GM19239 (cell line): ENCODE measurements at places on chromosomes 11 and 22.

DNA sequence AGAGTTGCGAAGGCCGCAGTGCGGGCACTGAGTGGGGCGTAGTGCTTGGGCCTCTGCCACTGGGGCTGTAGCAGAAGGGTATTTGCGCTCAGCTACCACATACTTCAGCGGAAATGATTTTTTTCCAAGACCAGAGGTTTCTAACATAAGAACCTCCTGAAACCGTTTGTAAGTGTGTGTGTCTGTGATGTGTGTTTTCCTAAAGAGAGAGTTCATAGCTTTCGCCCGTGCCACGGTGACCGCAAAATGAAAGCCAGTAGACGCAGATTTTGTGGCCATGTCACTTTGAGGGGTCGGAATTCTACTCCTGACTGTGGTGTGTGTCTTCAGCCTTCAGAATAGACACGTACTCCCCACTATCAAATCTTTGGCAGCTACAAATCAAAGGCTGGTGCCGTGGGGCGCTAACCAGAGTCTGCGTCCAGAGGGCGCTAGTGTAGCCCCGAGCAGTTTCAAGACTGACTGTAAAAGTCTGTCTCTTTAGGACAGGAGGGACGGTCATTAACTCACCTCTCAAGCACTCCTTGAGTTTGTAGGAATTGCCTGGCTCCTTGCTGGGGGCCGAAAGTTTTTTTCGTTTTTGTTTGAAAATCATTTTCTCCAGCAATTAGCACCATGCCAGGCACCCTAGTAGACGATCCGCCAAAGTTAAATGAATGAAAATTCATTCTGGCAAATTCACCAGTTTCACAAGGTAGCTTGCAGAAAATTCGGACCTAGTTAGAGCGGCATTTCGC, 2.5 kb upstream of the CALCA start:
- DNase-seq = no peak

DNA sequence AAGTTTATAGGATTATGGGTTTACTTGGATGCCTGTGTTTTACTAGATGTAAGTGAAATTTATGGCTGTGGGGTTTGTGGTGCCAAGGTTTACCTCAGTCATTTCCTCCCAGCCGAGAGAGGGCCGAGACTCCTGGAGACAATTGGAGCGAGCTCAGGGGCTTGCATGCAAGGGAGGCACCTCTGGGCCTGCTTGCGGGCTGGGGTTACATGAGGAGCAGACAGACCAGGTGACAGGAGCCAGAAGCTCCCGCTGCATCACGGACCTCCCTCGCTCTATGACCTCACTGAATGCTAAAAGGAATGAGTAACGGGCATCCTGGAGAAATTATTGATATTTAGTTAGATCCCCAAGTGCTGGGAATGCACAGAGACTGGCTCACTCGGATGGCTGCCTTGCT, 275.2 kb upstream of the KIRREL3 start:
- no peak for DNase-seq

GRCh38 chr11:99069856-99070444, 49.2 kb downstream of the CNTN5 start:
- DNase-seq = no peak

- DNase-seq = no peak
These were observed 3.6 kb downstream of the IGLL5 start for GRCh38 chr22:22891139-22891621.

DNA sequence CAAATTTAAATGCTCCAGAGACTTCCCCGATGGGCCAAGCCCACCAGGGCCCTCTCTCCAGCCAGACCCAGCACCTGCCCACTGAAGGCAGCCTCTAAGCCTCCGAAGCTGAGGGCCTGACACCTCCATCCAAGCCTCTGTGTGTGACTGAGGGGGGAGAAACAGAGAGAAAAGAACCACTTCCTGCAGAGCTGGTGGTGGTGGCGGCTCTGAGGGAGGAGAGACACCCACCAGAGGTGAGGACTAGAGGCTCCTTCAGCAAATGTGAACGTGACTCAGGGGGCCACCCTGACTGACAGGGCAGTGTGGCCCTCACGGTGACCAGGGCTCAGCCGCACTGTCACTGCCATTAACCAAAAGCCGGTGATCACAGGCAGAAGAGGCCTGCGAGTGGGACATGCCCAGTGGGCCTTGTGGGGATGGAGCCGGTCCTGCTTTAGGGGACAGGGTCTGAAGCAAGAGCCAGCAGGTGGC, 31.0 kb upstream of the CD5 start:
- peak; percentile 40 for DNase-seq

DNA sequence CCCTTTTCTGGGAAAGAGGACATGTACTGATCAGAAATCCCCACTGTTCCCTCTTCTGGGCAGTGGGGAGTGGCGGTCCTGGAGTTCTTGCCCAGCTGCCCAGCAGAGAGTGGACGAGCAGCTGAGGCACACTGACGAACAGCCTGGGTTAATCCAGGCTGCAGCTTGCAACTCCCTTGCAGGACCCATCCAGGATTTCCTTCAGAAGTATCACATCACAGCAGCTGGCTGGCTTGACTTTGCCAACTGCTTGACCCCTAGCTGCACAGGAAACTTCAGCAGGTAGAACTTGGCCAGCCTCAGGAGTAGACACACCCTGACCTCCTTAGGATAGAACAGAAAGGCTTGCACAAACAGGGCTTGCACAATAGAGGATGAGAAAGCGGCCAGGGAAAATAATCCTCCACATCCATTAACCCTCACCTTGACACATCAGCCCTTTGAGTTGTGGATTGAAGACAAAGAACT, 27.9 kb upstream of the FZD4 start:
- DNase-seq = no peak

DNA sequence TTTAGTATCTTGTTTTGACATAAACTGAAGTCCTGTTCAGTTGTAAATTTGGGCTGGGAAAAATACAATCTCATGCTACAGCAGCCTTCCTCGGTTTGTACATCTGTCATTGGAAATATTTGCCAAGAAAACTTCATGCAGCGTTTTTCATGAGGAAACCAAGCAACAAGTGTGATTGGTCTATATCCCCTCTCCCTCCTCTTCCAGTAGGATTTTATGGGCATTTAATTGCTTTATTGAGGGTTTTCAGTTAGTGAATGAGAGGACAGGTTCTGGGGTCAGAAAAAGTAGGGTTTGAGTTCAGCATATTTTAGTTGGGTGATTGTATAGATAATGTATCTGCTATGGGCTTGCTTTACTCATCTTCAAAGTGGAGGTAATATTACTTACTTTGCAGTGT, 90.1 kb upstream of the RAG2 start:
- no peak for DNase-seq

DNA sequence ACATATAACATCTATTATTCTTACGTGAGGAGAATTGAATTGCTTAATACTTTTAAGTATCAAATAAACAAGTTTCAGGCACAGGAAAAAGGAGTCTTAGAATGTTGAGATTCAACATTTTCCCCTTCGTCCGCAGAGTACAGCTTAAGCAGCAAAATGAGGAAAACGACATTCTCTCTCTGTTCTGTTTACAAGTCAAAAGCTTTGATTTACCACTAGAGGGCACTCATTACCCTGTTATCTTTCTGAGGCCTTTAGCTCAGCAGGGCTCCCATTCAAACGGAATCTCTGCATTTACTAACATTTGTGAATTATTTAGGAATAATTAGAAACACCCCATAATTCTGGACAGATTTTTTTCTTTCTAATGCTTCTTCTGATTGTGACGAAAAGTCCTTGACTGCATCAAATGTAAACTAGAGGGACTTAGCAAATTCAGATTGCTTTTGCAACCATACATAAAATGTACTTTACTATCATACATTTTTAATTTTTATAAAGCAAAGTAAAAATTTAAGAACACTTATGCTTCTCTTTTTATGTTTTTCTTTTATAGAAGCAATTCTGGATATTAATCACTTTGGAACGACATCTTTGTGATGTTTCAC, 75.0 kb downstream of the JRKL start:
- peak; percentile 36 for DNase-seq

DNA sequence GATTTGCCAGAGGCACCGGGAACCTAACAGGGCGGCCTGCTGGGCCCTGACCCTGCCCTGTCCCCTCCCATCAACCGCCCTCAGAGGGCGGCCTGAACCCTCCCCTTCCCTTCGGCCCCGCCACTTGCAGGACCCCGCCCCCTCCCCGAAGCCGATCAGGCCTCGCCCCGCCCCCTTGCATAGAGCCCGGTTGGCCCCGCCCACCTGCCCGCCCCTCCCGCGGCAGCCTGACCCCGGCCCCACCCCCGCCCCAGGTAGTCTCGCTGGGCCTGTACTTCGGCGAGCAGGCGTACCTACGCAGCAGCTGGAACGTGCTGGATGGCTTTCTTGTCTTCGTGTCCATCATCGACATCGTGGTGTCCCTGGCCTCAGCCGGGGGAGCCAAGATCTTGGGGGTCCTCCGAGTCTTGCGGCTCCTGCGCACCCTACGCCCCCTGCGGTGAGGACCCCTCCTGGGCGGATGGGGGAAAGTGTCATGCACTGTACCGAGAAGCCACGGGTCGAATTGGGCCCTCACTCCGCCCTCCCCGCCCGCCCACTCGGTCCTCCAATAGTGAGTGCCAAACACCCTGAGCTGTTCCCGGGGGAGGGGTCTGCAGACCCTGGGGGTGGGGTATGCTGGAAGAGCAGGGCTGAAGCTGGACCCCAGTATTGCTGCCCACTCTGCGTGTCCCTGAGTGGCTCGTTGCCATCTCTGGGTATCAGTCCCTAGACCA, 94.1 kb downstream of the CACNA1I start:
- no peak for DNase-seq

- DNase-seq = no peak
These were observed 24.7 kb downstream of the KCNE3 start for GRCh38 chr11:74442636-74443035.

- DNase-seq = no peak
These were observed 10.4 kb downstream of the AP1B1 start for GRCh38 chr22:29377979-29378378.

- DNase-seq = no peak
These were observed 8.8 kb downstream of the OSBPL5 start for GRCh38 chr11:3156282-3156660.

GRCh38 chr22:20203552-20204201, 52.8 kb upstream of the CCDC188 start:
- DNase-seq = no peak

- DNase-seq = no peak
These were observed 379 bp upstream of the SLC3A2 start for GRCh38 chr11:62880231-62880802.

GRCh38 chr22:42990131-42990838, 24.7 kb downstream of the PACSIN2 start:
- no peak for DNase-seq

- no peak for DNase-seq
These were observed 354.9 kb upstream of the FAT3 start for GRCh38 chr11:91869686-91870085.

DNA sequence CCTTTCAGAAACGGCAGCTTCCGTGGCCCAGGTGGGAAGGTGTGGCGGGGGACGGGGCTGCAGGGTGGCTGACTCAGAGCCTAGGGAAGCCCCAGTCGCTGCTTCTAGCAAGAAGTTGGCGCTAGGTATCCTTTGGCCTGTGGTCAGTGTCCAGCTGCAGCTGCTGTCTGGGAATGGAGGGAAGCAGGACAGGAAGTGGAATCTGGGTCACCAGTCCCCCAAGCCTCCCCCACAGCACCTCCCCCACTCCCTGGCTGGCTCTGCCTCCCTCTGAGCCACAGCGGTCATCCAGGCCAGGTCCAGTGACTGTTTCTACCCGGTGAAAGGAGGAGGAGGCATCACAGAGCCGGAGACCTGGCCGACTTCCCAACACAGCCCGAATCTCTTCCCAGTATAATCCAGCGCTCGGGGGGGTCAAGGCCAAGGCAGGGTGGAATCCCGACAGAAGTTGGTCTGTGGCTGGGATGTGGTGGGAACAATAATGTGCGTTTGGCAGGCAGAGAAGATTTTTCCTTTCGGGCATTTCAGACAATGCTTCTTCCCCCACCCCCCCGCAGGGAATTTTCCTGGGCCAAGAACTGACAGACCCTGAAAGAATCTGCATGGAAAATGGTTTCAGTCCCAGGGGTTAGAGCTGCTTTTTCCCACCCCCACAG, 45.1 kb downstream of the C11orf96 start:
- DNase-seq = no peak
